ENCODE measurements at places on chromosomes 6 and 20.
A peak's percentile ranks its signal among the peaks of the same experiment; 100 is the strongest.

GRCh38 chr6:6803180-6803977 is 214.9 kb downstream of the LY86 start:
- no peak for DNase-seq

GRCh38 chr20:38209054-38209675 is 44.1 kb upstream of the TGM2 start:
- DNase-seq = no peak

GRCh38 chr20:61600016-61600415 is 348.0 kb downstream of the CDH4 start:
- DNase-seq = no peak

GRCh38 chr20:1382670-1383069 is 10.2 kb downstream of the FKBP1A start:
- no peak for DNase-seq

DNA sequence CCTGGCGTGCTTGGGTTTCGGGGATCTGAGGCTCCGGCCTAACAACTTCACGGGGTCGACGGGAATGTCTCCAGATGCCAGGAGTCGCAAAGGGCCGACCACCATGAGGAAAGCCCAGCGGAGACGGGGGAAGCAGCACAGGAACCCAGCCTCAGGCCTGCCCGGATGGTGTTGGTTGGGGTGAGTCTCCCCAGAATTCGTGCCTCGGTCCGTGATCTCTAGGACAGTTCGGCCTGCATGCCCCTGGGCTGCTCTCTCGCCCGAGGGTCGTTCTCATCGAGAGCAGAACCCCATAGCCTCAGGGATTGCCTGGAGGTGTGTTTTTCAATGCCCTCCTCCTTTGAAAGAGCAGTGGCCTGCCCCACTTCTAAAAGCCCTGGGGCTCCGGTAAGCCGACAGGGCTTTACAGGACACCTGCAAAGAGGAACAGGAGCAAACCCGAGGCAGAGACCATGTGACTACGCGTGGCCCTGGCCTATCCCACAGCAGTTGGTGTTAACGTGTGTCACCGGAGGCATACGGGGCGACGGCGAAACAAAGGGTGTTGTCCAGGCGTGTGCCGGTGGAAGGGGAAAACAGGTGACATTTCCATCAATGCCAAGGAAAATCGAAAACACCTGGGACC is 973.1 kb upstream of the DEFB115 start:
- DNase-seq = no peak

DNA sequence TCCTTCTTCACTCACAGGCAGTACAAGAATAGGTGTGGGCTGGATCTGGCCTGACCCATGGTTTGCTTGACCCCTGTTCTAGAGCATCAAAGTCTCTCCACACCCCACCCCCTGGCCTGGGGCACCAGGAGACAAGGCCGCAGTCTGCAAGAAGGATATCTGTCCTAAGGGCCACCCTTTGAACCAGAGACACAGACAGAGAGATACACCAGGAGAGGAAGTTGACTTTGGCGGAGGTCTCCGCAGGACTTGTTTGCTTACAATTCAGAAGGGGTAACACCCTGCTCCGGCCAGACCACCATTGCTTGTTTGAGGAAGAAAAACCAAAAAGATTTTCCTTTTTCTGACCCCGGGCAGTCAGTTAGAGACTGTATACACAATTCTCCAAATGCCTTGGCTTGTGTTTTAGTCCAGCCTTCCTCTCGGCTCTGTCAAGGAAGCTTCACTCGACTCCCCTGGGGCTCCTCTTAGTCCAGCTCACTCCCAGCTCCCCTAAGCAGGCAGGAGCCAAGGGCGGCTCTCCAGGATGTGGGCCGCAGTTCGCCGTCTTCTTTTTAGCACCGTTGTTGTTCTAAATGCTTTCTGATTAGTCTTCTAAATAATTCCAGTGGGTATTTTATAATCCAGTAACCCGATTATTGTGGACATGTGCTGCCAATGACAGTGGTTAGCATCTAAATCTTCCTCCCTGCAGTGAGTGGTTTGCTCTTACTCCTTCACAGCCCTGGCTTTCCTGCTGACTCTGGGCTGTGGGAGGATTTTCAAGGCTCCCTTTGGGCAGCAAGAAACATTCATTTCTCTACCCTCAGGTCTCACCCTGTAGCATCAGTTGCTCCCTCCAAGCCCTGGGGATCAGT is 58.6 kb upstream of the MRPS10 start:
- DNase-seq = no peak

DNA sequence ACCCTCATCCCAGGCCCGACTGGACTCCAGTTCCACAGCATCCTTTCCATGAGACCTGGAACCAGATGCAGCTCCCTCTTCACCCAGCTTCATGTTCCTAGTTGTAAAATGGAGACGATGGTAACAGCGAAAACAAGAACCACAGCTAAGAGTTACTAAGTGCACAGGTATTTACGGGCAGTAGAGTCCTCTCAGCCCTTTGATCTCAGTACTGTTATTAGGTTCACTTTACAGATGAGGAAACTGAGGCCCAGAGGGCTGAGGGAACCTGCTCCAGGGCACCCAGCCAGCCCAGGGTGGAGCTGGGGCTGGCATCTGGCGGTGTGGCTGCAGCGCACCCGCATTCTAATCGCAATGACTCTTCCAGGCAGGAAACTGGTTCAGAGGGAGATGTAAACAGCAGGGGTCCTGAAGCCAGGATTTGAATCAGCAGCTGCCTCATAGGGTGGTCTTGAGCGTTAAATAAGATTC is 858 bp downstream of the BCAS1 start:
- no peak for DNase-seq

DNA sequence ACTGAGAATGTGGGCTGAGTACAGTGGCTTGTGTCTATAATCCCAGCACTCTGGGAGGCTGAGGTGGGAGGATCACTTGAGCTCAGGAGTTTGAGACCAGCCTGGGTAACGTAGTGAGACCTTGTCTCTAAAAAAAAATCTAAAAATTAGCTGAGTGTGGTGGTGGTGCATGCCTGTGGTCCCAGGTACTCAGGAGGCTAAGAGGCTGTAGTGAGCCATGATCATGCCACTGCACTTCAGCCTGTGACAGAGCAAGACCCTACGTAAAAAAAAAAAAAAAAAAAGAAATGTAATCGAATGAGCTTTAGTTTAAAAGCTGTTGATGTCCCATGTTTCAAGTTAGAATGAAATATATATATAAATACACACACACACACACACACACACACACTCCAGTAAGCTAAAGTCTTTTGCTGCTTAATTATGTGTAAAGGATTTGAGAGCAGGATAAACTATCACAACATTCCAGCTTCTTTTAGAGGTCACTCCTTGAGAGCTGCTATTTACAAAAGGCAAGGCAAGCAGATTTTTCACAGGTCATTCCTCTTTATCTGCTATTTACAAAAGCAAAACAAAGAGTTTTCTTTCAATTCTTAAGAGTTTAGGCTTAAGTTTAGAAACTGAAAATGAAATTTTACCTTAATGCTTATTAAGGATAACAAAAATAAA is 4.7 kb upstream of the MICAL1 start:
- peak; percentile 35 for DNase-seq

- no peak for DNase-seq
Measured at GRCh38 chr20:43976547-43976946, 61.9 kb downstream of the TOX2 start.

- no peak for DNase-seq
Measured at GRCh38 chr20:38126932-38127621, 38.0 kb downstream of the TGM2 start.

DNA sequence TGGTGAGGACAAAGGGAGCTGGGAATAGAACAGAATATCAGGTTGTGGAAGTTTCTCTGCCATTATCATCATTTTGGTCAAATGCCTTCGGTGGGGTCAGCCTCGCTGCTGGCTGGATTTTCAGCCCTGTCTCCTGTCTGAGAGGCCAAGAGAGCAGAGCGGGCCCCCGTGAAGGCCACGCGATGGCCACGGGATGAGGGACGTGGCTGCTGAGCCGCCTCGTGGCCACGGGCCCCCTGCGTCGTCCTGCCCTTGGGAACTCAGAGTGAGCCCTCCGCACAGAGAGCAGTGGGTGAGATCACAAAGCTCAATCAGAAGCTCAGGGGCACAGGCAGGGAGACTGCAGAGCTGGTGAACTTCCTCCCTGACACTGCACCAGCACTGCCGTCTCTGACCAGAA is 363.7 kb downstream of the CDH4 start:
- DNase-seq = no peak

DNA sequence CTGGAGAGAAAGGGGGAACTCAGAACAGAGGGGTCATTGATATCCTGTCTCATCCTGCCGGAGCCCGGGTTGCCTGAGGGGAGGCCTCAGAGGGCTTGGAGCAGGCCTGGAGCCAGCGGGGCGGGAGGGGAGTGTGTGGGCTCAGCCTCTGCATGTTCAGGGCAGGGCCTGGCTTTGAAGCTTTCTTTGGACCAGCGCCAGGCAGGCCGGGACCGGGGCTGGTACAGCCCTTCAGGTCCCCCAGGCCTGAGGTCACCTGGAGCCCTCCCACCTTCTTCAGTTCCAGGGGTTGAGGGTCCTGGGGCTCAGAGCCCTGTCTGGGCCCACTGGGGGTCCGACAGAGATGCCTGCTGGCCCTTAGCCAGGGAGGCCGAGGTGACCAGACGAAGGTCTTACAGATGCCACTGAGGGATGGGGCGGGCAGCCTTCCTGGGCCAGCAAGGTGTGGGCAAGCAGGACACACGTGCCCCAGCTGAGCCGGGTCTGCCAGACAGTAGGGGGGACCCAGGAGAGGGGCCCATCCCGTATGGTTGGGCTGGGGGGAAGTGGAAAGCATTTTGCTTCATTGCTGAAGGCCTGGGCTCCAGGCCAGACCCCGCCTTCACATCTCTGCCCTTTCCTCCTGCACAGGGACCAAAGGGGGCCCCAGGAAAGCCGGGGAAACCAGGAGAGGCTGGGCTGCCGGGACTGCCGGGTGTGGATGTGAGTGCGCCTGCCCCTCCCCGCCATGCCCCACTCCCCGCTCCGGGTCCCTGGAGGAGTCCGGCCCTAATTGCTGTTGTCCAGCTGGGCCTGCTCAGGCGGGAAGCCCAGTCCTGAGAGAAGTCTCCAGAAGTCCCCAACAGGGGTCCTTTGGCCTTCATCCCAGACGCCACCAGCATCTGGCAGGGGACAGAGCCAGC is 2.0 kb downstream of the COL9A3 start:
- DNase-seq = peak; percentile 63

GRCh38 chr6:135627092-135627715 is 129.7 kb upstream of the AHI1 start:
- no peak for DNase-seq

- DNase-seq = no peak
Measured at GRCh38 chr6:2708456-2708855, 42.3 kb downstream of the MYLK4 start.

- no peak for DNase-seq
Measured at GRCh38 chr6:125454351-125454750, 152.6 kb upstream of the HDDC2 start.

DNA sequence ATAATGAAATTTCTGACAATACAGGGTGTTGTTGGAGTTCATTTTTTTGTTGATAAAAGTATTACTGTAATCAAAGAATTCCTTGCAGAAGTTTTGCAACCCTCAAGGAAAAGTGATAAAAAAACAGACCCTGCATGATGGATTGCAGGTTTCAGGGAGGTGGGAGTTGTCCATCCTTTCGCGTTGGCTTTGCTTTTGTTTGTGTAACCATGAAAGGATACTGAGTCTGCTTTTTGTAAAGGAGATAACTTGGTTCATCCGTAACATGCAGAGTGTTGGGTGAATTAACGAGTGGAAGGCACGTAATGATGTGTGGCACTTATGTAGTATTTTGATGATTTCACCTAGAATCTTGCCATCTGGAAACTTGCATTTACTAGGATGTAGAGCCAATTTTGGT is 23.6 kb downstream of the FOXO3 start:
- DNase-seq = no peak

DNA sequence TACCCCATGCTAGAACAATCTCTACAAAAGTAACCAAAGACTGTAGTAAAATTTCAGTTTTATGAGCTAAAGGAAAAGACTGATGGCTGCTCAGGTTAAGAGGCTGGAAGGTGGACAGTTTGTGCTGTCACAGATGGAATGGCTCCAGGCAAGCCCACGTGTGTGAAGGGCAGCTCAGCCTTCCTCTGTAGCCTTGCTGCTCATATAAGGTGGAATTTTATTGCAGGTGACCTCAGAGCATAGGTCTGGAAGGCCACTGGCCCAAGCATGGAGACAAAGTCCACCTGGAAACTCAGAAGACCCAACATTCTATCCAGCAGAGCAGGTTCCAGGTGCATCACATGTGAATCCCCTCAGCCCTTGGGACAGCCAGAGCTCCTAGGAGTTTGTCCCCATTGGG is 53.6 kb downstream of the KAT14 start:
- DNase-seq = peak; percentile 41
